ENCODE measurements at places on chromosomes 3 and 15.
A peak's percentile ranks its signal among the peaks of the same experiment; 100 is the strongest.

- peak; percentile 18 for DNase-seq
Measured at GRCh38 chr3:72274493-72275330, 489.8 kb upstream of the PROK2 start.

DNA sequence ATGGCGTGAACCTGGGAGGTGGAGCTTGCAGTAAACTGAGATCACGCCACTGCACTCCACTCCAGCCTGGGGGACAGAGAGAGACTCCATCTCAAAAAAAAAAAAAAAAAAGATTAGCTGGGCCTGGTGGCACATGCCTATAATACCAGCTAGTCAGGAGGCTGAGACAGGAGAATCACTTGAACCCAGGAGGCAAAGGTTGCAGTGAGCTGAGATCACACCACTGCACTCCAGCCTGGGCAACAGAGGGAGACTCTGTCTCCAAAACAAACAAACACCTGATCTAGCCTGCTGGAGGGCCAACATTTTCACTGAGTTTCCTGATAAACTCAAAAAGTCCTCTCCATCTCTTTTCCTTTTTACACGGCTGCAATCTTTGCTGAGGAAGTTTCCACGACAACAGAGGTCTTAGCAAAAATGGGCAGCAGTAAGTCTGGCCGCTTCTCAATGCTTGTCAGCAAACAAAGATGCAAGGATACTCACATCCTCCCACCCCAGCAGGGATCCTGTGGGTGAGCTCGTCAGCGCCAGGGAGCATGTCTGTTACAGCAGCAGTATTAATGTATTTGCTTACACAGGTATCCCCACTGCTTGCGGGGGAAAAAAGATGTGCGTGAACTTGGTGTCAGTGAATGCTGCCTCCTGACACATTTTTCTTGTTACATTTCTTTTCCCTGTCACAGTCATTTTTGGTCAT lies 21.0 kb upstream of the CCDC174 start:
- no peak for DNase-seq

DNA sequence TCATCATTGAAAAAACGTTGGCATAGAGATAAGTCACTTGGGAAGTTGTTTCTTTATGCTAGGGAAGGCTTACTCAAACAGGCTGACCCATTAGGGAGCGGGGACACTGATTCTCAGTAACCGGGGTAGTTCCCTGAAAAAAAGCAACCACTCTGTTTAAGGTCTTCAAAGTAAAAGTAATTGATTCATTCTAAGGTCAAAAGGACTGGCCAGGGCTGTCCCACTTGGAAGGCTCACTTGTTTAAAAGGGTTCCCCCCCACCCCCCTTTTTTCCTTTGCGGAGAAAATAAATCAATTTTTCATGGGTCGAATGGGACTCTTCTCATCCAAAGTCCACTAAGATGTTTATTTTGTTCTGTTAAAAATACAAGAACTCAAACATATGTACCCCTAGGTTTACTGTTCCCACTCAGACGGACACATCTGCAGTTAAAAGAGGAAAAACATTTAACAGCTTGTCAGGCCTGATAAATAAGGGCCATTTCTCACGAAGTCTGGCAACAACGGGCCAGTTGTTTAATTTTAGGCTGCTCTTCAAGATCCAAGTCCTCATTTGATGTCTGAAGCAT lies 53.0 kb downstream of the ARHGEF3 start:
- DNase-seq = no peak

DNA sequence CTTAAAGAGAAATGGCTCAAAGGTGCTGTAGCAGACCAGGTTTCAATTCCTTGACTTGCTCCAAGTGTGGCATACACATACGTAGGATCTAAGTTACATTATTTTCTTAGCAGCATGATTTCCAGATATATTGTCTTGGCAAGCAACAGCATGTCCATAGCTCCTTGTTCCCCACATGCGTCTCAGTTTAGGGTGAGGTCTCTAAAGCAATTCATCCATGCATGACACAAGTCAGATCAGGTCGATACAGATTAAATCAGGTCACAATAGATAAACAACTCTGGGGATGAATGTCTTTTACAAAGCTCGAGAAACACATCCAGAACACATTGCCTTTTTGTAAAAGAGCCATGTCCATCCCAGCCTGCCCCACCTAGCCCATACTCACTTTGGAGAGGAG lies 108.9 kb upstream of the ABHD17C start:
- no peak for DNase-seq

GRCh38 chr3:109112946-109113760 lies 4.8 kb downstream of the MORC1 start:
- DNase-seq = no peak

DNA sequence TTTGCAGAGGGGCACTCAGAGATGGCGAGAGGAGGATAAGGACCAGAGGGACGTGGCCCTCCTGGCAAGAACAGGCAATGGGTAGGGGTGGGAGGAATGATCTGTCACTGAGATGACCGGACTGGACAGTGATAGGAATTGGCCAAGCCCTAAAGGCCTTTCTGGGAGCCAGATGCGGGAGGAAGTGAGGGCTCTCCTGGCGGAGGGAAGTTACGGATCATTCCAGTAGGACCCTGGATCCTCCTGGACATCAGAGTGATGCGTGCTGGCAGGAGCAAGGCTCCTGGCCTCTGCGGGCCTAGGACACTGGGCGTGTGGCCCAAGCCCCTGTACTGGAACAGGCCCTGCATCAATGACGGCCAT lies 23.4 kb downstream of the KIF7 start:
- DNase-seq = no peak

DNA sequence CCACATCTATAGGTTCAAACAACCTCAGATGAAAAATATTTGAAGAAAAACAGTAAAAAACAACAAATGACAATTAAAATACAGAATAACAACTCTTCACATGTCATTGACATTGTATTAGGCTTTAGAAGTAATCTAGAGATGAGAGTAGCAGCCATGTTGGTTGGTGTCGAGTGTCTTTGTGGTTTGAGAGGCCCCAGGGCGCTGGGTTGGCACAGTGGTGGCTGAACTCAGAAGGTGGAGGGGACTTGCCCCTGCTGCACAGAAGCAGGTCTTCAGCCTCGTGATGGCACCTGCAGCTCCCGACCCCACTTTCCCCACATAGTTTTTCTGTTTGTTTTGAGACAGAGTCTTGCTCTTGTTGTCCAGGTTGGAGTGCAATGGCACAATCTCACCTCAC lies 187.2 kb downstream of the OSBPL10 start:
- DNase-seq = no peak

DNA sequence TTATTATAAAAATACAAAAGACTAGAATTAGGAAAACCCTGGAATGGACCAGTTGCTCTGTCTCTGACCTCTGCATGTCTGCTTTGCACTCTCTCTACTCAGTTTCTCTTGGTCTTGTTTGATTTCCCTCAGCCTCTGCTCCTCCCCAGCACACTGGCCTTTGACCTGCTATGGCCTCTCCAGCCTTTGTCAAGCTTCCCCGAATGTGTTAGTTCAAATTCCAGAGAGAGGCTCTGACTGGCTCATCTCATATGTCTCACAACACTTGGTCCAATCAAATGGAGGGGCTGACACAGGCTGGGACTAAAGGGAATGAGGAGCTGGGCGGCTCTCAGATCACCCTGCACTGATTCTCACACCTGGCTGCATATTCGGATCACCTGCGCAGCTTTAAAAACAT lies 52.4 kb upstream of the CMTM8 start:
- no peak for DNase-seq

GRCh38 chr3:14819671-14820070 lies 909 bp downstream of the FGD5 start:
- DNase-seq = no peak

GRCh38 chr3:133330065-133330464 lies 69.8 kb upstream of the BFSP2 start:
- no peak for DNase-seq

DNA sequence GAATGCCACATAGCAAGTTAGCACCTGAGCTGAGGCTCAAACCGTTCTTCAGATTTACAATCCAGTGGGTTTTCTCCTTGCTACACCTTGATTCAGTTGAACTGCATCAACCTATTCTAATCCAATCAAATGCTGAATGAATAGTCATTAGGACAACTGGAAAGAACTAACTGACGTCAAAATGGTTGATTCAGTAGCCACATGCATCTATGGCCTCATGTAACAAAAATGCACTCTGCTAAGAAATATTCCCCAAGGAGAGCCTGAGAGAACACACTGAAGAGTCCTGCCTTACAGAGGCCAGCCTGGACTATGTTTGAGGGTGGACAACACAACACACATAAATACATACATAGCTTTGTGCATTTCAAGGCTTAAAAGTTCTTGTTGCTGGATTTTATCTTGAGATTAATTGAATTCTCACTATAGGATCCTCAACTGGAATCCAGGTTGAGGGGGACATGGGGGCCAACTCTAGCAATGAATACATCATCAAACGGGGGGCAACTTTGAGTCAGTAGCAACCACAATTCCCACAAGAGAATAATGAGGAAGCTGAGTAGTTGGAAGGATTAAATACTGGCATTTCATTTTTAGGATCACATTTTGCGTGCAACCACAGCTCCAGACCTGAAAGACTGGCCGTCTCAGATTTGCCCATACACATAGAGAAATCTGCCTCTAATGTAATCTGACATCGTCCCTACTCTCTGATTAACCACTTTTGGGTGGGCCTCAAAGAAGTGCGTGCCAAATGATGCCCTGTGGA lies 280.2 kb upstream of the ICE2 start:
- DNase-seq = no peak

- peak; percentile 70 for DNase-seq
Measured at GRCh38 chr3:71492974-71493771, 90.4 kb downstream of the FOXP1 start.

- peak; percentile 0 for DNase-seq
Measured at GRCh38 chr3:47083786-47084185, 80.1 kb downstream of the SETD2 start.

DNA sequence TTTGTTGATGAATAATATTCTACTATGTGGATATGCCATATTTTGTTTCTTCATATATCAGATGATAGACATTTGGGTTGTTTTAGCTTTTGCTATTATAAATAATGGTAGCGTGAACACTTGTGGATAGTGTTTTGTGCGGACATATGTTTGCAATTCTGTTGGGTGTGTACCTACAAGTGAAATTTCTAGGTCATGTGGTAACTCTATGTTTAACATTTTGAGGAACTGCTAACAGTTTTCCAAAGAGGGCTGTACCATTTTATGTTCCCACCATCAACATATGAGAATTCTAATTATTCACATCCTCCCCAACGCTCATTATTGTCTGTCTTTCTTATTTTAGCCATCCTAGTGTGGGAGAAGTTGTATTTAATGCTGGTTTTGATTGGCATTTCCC lies 303.8 kb downstream of the ERC2 start:
- DNase-seq = no peak
